ENCODE measurements at places on chromosomes 5 and 9. TPM values are rescaled to one million over a fixed set of nuclear protein-coding genes. Genes with fewer than 3 reads are reported as not detected.

The NUTM2G gene
- not detected for total RNA-seq

The OLFML2A gene
- 129 TPM for total RNA-seq

The HTR4 gene
- 0.21 TPM for total RNA-seq

The CDH9 gene
- not detected for total RNA-seq

The CFAP77 gene
- not detected for total RNA-seq

Measured in ascending aorta (tissue), 2 donors.